Stimulated activated CD8-positive, alpha-beta memory T cell treated with anti-CD3 and anti-CD28 coated beads, Interleukin-7, amount 100 ng/mL, for 48 hours (primary cell): ENCODE measurements at places on chromosomes 4 and X.

DNA sequence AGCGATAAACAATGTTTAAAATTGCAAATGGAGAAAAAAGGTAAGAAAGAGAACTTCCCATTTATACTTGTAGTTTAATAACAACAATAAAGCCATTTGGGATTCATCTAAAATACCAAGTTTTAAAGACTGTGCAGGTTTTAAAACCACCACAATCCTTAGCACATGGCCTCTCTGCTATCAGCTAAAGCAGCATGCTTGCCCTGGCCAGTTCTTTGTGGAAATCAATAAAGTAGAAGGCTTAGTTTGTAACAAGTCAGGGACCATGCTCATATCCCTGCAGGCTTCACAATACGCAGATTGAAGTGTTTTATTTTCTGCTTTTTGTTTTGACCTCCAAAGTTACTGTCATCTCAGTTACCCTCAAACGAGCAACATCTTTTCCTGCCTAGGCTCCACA is 249.5 kb downstream of the INPP4B start:
- no peak for DNase-seq

- DNase-seq: no peak
These were observed 23.1 kb downstream of the AFF2 start for GRCh38 chrX:148523303-148524080.

DNA sequence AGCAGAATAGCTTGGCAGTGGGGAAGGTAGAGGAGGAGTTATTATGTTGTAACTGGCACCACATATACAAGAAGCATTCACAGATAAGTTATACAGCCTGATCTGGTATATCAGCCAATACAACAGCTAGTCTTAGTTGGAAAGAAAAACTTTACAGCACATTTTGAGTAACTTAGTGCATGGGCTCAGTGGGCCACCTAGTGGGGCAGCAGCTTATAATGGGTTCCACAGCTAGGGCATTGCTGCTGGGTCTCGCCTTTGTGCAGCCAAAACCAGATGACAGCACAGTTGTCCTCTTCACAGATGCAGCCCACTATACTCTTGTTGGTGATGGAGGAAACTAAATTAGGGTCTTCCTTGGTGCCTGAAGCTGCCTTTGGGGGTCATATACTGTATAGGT is 448.1 kb upstream of the RASGEF1B start:
- no peak for DNase-seq

GRCh38 chrX:83278988-83279387 is 229.1 kb upstream of the POU3F4 start:
- no peak for DNase-seq

- DNase-seq: no peak
These were observed 519.6 kb downstream of the IQCM start for GRCh38 chr4:149296084-149296483.

DNA sequence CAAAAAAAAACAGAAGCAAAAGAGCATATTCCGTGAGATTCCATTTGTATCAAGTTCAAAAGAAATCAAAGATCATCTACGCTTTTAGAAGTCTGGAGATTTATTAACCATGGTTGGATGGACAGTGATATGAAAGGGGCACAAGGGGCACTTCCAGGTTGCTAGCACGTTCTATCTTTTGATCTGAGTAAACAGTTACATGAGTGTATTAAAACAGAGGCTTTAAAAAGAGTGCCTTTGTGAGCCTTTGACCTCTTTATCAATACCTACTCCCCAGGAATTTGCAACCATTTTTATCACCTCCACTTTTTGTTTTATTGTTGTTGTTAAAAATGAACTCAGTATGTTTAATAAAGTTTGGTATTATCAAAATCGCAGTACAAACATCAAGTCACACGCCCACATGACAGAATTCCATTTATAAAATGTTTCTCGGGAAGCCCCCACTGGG is 72.4 kb upstream of the UCP1 start:
- DNase-seq: no peak

DNA sequence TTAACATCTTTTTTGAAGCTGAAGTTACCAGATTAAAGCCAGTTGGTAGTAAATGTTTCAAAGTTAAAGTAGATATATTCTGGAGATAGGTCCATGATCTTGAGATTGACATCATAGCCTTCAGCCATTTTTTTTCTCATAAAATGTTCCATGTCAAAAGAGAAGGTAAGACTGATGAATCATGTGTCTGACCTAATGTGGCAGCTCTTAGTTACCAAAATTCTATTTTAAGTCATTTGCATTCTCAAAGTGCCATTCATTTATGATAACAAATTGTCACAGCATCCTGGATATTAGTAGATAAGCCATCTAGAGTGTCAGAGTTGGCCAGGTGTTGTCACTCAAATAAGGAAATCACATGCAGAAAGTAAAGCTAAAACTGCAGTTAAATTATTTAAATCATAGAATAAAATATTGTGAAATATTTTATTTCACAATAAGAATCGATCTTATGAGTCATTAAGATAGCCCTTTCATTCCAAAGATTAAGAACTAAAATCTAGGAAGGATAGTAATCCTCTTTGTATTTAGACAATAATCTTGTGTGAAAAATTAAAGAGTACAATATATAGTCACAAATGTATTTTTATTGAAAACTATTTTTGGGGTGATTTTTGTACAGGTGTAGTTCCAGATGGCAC is 65.7 kb upstream of the ADAD1 start:
- no peak for DNase-seq

DNA sequence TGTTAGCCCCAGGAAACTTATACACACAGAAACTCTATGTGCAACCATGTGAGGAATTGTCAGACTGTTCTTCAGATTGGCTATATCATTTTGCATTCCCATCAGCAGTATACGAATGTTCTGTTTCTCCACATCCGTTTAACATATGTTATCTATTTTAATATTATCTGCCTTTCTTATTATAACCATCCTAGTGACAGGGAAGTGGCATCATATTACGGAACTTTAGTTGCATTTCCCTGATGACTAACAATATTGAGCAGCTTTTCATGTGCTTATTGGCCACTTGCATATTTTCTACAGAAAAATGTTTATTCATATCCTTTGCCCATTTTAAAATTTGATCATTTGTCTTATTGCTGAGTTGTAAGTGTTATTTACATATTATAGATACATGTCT is 36.5 kb upstream of the IL15 start:
- DNase-seq: no peak

DNA sequence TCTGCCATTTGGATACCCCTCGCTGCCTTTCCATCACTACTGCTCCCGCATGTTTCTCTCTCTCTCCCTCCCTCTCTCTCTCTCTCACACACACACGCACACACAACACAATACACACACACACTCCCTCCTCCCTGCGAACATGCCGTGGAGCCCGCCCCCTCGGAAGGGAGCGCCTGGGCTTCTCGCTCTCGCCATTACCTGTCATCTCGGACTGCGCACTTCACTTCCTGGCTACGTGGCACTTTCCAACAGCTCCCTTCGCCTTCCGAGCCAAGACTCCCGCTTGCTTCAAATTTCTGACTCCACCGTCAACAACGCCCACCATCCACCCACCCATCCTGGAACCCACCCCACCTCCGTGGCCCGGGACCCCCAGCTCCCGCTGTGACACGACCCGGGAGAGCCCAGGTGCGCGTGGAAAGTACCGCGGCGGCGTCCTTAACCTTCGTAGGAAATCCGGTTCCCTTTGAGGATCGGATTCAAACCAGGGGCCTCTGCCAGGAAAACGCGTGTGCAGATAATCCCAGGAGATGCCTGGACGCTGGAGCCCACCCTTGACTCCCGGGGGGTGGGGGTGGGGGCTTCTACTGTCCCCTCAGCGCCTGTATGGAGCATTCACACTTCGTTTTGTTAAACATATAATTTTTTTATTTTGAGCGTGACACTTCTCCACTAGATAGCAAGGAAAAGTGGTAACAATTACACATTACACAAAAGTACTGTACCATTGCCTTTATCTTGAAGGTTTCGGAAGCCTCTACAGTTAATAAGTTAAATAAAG is 12.5 kb downstream of the ARX start:
- DNase-seq: no peak

GRCh38 chrX:13843150-13843721 is 26.3 kb upstream of the GPM6B start:
- DNase-seq: no peak

DNA sequence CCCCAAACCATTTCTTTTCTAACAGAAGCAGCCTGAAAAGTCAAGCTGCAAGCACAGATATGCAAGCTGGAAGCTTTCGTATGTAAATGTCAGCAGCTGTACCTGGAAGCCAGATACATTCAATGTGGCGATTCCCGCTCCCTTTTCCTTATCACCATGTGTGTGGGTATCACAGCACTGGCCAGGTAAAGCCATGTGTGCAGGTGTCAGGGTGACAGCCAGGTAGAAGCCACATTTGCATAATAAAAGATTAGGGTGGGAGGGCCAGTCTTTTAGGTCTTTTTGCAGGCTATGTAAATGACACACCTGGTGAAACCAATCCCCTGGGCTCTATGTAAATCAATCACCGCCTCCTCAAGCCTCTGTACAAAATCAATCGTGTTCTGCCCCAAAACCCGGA is 50.1 kb downstream of the RXFP1 start:
- no peak for DNase-seq

DNA sequence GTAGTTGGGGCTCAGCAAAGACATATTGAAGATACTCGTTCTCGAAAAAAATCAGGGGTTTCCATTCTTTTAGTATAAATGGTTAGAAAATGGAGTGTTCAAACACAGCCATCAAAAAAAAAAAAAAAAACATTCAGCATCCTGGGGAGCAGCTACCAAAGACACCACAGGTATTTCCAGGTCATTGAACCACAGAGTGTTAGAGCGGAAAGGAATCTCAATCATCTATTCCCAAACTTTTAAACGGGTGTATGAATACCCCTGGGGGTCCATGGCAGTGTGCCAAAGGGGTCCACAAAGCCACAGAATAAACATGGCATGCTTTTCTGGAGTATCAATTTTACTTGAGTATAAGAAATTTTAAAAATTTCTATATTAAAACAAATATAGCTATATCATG is 6.9 kb upstream of the FGF16 start:
- no peak for DNase-seq

GRCh38 chr4:98630737-98631454 is 27.5 kb downstream of the TSPAN5 start:
- DNase-seq: no peak

DNA sequence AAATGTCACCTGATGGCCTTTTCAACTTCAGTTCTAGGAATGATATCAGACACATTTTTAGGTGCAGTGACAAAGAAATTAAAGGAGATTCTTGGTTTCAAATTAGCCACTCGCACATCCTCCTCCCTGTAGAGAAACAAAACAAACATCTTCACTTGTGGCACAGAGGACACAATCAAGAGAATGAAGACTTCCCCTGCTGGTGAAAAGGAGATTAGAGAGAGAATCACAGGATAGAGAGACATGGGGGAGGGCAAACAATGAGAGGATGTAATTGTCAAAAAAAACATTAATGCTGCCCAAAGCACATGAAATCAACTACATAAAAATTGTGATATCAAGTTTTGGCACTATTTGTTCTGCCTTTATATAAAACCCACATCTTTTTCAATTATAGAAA is 34.5 kb downstream of the ACE2 start:
- DNase-seq: no peak

DNA sequence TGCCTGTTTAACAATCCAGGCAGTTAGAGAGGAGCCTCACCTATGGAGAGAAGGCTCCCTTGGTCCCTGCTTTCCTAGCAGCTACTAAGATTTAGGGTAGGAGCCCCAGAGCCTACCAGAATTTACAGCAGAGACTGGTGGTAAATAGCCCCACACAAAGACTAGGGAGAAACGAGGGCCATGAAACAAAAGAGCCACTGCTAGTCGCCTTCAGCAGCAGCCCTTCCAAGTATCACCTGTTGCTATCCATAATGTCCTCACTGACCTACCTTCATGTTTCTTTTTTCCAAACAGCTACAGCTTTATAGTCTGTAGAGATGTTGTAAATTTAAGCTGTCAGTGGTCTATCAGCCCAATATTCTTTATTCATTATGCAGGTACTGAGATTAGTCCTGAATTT is 25.3 kb downstream of the ARHGEF6 start:
- no peak for DNase-seq
